ENCODE measurements at places on chromosomes 3 and 15.

DNA sequence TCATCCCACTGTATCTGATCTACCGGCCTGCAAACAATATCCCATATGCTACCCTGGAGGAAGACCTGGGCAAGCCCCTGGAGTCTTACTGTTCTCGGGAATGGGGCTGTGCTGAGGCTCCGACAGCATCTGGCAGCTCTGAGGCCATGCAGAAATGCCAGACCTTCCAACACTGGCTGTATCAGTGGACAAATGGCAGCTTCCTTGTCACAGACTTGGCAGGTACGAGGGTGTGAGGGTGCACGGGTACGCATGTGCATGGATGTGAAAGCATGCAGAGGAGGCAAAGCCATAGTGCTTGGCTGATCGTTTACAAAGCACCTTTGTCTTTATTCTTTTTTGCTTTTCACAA is 20.0 kb upstream of the SLC28A1 start:
- no peak for DNase-seq

DNA sequence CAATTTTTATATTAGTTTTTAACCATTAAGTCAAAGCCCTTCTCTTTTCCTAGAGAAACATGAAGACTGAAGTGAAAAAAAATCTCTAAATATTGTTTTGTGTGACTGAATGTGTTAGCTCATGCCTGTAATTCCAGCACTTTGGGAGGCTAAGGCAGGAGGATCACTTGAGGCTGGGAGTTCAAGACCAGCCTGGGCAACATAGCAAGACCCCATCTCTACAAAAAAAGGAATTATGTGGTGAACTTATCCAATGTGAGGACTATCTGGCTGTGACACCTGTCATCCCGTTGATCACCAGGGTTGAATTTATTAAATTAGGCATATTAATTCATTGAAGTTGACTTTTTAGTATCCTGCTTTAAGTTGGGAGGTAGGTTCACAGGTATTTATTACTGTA is 13.0 kb downstream of the SMC4 start:
- no peak for DNase-seq

- no peak for DNase-seq
Observed at GRCh38 chr3:23406601-23407000, 203.5 kb downstream of the UBE2E2 start.

GRCh38 chr3:56724676-56725075 is 41.6 kb upstream of the TASOR start:
- no peak for DNase-seq

DNA sequence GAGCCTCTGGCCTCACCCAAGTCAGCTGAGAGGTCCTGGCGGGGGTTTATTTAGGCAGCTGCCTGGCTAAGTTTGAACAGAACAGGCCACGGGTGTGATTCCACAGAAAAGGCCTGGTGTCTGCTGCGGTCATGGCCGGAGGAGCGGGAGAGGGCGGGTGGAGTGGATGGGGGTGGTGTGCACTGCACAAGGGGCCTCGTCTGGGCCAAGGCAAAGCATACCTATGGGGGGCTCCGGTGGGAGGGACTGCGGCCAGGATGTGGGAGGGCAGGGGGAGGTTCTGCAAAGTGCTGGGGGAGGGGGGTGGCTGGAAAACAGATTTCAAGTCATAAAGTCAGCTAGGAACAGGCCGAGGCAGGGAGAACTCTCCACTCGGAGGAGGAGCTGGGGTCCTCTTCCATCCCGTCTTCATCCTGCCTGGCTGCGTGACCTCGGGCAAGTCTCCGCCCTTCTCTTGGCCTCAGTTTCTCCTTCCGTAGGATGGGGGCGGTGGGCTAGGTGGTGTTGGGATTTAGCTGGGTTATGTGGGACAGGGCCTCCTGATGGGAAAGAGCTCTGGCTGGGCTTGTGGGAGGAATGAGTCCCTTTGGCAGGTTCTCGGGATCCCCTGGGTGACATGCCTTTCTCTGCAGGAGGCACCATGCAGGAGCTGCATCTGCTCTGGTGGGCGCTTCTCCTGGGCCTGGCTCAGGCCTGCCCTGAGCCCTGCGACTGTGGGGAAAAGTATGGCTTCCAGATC is 878 bp downstream of the ISLR start:
- no peak for DNase-seq

GRCh38 chr3:57120040-57120439 is 45.1 kb downstream of the IL17RD start:
- DNase-seq = no peak

GRCh38 chr15:101255051-101255395 is 3.2 kb upstream of the CHSY1 start:
- no peak for DNase-seq

GRCh38 chr15:22811640-22812039 is 25.2 kb downstream of the NIPA1 start:
- DNase-seq = peak; percentile 7

- peak; percentile 74 for DNase-seq
Observed at GRCh38 chr15:85479071-85479647, 98.8 kb downstream of the AKAP13 start.

- DNase-seq = no peak
Observed at GRCh38 chr3:157163217-157163953, 3.4 kb upstream of the CCNL1 start.

- DNase-seq = peak; percentile 82
Observed at GRCh38 chr3:9946112-9947024, 5.8 kb downstream of the PRRT3 start.

DNA sequence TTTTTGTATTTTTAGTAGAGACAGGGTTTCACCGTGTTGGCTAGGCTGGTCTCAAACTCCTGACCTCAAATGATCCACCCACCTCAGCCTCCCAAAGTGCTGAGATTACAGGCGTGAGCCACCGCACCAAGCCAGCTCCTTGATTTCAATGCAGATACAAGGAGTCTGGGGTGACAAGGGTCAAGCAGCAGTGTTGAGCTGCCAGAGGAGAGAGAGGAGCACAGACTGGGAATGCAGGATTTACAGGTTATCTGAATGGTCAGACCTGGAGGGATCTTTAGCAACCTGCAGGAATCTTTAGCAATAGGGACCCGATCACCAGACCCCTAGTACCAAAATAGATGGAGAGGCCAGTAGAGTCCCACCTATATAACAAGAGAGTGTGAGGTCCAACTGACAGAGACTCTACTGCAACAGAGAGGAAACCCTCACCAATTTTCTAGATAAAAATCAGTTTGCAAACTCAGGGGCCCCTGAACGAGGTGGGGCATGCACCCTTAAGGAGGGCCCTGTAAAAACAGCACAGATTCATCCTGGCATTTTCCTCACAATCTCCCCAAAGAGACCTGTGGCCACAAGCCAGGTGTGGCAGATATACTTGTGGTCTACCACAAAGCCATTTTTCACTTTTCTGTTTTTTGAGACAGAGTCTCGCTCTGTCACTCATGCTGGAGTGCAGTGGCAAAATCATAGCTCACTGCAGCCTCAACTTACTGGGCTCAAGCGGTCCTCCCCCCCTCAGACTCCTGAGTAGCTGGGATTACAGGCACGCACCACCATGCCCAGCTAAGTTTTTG is 10.7 kb upstream of the SHISA5 start:
- DNase-seq = no peak

- no peak for DNase-seq
Observed at GRCh38 chr15:73601451-73602445, 31.4 kb downstream of the NPTN start.

DNA sequence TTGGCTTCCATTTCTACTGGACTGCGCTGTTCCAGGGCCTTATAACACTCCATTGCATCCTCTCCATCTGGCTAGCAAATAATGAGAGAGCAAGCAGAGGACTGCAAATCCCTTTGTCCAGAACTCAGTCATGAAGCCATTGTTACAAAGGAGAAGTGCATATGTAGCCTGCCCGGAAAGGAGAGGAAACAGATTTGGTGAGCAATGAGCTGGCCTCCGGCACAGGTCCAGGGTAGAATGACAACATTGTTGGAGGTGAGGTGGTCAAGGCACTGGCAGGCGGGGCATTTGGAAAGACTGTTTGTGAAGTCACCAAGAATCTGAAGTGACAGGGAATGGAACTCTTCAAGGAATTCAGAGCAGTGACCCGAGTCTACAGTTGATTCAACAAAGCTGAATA is 25.0 kb upstream of the ATP1B3 start:
- no peak for DNase-seq

DNA sequence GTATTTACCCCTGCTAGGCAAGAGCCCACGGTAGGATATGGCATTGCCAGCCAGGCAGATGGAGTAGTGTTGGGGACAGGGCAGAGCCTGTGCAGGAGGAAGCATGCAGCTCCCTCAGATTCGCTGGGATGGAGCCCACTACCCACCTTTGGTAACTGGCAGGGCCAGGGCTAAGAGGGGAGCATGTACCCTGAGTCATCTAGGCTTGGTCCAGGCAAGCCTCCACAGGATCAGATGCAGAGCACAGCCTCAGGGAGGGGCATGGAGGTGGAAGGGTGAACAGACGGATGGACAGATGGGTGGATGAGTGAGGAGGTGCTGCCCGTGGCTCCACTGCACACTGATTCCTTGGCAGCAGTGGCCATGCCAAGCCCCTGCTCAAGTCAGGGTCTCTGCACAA is 33.0 kb downstream of the IL20RB start:
- no peak for DNase-seq

DNA sequence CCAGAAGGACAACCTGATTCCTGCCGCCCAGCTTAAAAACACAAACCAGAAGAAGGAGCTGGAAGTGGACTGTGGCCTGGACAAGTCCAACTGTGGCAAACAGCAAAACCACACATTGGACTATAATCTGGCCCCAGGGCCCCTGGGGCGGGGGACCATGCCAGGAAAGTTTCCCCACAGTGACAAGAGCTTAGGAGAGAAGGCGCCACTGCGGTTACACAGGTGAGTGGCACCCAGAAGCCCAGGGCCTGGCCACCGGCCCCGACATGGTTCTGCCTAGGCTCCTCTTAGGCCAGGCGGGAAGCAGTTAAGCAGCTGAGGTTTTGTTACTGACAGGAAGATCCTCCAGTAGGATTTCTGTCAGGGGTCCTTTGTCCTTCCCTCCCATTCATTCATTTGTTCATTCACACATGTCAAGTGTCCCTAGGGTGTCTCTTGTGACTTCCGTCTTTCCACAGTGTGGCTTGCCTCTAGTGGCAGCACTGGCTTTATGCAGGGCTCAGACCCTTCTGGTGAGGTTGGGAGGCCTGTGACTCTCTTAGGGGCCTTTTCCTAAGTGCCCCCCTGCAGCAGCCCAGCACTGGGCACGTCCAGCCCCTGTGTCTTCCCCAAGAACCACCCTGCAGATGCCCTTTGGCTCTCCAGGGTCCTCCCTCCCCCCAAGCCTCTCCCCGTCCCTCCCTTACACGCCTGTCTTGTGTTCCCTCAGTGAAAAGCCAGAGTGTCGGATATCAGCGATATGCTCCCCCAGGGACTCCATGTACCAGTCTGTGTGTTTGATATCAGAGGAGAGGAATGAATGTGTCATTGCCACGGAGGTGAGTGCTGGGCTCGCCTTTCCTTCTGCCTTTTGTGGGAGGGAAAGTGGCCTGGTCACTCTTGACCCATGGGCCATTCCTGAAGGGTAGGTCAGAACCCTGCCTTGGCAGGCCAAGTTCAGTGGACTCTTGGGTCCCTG is 7.8 kb downstream of the DLL4 start:
- DNase-seq = no peak

GRCh38 chr3:65884071-65884470 is 154.6 kb downstream of the MAGI1 start:
- no peak for DNase-seq

- no peak for DNase-seq
Observed at GRCh38 chr3:189621948-189622603, 9.1 kb upstream of the TP63 start.
